ENCODE measurements at places on chromosomes 7 and 10.

GRCh38 chr7:69625238-69625637 is 27.0 kb downstream of the AUTS2 start:
- no peak for DNase-seq

DNA sequence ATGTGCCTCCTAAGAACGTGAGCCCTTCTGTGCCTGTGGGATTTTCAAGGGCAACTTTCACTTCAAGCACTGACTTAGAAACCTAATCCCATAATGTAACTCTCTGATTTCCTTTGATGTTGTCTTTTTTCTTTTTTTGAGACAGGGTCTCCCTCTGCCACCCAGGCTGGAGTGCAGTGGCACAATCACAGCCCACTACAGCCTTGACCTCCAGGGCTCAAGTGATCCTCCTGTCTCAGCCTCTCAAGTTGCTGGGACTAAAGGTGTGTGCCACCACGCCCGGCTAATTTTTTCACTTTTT is 64.4 kb upstream of the GSDME start:
- no peak for DNase-seq

GRCh38 chr7:28183627-28184026 is 3.0 kb upstream of the JAZF1 start:
- no peak for DNase-seq

DNA sequence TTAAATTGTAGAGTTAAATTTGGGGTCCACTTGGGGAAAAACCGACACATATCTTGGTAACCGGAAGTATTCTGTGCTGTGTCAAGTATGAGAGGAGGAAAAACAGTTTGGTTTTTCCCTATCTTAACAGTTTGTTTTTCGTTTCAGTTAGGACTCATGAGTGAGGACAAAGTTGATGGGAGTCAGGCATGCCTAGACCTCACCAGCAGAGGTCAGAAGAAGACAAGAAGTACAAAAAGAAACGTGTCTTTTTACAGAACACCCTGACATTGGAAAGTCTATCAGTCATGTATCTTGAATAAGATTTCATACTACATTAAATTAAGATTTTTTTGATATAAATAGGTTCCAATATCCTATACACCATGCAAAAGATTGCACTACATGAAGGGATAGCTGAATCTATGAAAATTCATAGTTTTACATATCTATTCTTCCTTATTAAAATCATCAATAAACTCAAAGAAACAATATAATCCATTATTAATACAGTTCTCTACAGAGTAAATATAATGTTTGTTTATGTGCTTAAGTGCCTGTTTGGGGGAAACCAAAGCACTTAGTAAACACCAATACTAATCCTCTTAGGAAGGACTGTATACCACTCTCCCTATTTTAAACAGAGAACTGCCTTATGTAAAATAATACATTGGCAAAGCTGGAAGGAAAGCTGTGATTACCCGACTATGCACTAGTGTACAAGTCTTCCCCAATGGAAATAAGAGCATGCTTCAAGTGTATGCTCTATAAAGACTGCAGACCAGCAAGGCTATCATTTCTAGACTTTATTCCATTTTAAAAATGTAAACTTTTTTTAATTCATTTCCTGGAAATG is 95.6 kb downstream of the USP6NL start:
- peak; percentile 26 for DNase-seq

DNA sequence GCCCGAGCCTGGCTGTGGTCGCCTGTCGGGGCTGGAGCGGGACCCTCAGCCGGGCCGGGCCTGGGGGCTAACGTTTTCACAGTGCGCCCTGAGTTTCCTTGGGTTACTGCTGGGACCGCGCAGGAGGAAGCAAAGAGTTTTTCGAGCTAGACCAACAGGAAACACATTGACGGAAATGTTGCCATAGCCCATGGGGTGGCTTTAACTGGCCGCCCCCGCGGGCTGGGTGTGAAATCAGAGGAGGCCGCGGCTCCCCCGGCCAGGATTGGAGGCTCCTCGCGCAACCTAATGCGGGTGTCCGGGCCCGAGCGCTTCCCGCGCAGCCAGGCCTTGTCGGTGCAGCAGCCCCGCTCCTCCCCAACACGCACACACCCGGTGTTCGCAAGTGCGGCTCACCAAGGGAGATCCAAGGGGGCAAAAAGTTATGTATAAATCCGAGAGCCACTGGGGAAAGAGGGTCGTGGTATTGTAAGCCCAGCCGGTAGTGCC is 1.9 kb downstream of the HHEX start:
- peak; percentile 56 for DNase-seq

GRCh38 chr7:115249080-115249479 is 327.2 kb downstream of the MDFIC start:
- no peak for DNase-seq

- peak; percentile 88 for DNase-seq
These were observed 41.4 kb upstream of the SGCE start for GRCh38 chr7:94697035-94697974.

- DNase-seq, result no peak
These were observed 1.2 kb upstream of the SPACDR start for GRCh38 chr7:100465299-100465698.

DNA sequence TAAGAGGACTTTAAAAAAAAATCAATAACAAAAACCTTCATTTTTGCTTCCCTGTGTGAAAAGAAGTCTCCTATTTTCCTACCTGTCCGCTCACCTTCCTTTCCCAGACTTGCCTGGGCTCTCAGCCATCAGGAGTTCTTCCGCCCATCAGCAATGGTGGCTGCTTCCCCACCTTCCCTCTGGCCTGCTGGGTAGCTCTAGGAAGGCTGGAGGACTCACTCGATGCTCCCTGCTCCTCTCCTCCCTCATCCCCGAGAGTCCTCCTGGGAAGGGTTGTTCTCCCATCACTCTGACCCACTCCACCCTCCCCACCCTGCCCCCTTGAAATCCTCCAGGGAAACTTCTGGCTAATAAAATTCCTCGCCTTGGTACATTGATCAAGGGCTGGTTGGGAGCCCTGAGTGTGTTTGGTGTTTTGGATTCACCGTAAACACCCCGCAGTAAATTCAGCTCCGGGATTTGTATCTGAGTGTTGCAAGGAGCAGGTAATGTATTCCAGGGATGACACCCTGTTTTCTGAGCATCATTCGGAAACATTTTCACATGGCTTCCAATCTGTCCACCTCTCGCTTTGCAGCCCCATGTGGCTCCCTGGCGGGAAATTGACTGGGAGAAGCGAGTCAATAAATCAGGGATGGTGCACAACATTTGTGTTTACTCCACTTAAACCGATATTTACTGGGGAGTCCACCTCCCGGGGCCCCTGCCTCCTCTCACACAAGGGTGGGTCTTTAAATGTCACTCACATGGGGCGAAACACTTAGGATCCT is 126.4 kb upstream of the SDK1 start:
- no peak for DNase-seq

- no peak for DNase-seq
These were observed 157.0 kb upstream of the CACNA2D1 start for GRCh38 chr7:82600531-82600930.

- DNase-seq, result no peak
These were observed 398.9 kb upstream of the GALNT17 start for GRCh38 chr7:70733090-70733489.

Data from pulmonary artery endothelial cell (primary cell).